ENCODE measurements at places on chromosomes 12 and 14.

- peak; percentile 24 for DNase-seq
These were observed 636 bp downstream of the FBXO33 start for GRCh38 chr14:39431416-39432178.

DNA sequence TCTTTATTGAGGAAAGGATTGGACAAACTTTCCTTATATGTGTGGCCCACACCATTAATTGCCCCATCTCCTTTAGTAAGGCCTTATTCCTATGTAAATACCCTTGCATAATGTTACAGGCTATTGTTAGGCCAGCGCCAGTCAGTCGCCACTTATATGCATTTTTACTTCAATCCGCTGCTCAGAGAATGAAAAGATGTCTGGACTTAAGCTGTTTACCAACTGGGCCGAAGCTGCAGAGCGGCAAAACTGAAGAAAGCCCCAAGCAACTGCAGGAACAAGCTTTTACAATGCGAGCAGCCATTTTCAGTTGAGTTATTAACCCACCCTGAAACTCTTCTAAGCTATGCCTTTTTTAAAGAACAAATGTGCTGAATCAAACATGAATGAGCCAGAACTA is 92.1 kb upstream of the OTX2 start:
- DNase-seq, result no peak

GRCh38 chr14:24662753-24663152 is 28.8 kb upstream of the GZMB start:
- no peak for DNase-seq

DNA sequence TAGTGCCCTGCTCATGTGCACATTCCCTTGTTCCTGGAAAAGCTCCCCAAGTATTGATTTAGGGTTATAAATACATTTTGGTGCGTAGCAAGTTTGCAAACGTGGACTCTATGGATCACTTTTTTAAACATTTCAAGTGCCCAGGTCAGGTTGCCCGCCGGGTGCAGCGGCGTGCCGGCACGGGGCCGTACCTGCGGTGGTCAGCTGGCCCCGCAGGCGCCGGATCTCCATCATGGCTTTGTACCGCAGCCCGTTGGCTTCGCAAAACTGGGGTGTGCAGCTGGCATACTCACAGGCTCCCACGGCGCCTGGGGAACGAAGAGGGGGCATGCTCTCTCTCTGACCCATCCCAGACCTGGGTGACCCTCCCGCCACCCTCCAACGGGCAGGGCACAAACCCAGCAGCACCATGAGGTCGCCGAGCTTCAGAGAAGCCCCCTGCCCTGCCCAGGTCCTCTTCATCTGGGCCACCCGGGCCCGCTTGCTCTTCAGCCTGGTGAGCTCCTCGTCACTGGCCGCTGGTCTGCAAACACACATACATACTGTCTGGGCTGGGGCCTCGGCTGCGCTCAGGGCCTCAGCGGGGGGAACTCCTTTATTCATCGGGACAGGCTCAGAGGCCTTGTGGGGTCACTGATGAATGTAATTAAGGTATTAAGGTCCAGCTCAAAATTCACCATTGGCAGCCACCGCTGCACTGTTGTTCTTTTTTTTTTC is 35.1 kb downstream of the DHX37 start:
- no peak for DNase-seq

GRCh38 chr12:116635487-116635886 is 76.3 kb downstream of the MAP1LC3B2 start:
- DNase-seq, result no peak

DNA sequence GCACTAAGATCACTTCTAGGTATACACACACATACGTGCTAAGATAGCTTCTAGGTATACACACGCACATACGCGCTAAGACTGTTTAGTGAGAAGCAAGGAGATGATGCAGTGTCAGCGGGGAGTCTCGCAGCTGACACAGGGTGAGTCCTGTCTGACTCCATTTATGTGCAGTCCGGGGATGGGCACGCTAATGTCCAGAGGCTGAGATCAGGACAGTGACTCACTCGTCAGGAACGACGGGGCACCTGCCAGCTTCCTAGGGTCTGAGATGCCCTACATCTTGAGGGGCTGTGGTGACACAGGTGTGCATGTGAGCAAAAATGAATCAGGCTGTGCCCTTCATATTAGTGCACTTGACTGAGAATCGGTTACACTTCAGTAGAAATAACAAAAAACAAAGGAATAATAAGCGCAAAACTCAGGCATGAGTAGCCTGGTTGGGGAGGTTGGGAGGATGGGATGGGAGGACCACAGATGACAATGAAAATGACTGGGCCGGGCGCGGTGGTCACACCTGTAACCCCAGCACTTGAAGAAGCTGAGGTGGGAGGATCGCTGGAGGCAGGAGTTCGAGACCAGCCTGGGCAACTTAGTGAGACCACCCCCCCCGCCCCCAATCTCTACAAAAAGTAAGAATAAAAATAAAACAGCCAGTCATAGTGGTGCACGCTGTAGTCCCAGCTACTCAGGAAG is 29.1 kb upstream of the ULK1 start:
- DNase-seq, result no peak

- DNase-seq, result no peak
These were observed 4.0 kb downstream of the CPSF6 start for GRCh38 chr12:69243099-69244084.

GRCh38 chr12:14756334-14757143 is 46.7 kb downstream of the WBP11 start:
- no peak for DNase-seq

DNA sequence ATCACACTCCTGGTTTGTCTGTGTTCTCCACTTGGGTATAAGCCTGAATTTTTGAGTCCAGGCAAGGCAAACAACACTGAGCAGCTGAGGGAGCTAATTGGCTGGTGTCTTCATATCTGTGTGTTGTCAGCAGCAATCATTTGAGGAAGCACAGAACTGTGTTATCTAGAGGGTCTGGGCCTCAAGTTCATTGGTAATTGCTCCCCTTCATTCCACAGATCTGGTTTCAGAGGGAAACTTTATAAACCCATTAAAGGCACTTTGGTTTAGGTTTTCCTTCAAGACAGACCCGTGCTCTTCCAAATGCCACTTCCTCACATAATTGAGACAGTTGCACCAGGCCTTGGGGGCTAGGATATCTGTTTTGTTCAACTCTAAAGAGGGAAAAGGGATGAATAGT is 5.6 kb downstream of the DACT1 start:
- DNase-seq, result no peak

DNA sequence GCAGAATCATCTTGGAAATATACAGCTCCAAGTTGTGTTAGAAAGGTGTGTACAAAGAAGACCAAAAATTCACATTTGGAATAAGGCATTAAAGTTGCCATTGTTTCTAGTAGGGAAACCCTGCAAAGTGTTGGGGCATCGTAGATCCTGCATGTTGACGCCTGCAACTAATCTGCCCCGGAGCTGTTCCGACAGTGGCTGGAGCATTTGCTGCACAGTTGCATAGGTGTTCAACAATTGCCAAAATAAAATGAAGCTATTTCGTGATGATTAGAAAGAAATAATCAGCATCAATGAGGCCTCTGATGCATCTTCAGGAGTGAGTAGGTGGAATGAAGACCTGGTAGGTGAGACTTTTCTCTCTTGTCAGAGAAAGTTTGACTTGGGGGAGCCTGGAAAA is 47.3 kb downstream of the DAD1 start:
- no peak for DNase-seq

GRCh38 chr14:46574221-46574977 is 77.2 kb downstream of the RPL10L start:
- no peak for DNase-seq

- no peak for DNase-seq
These were observed 37.2 kb downstream of the TIMELESS start for GRCh38 chr12:56411781-56412639.

- DNase-seq, result no peak
These were observed 371 bp downstream of the CHD8 start for GRCh38 chr14:21455592-21455911.

DNA sequence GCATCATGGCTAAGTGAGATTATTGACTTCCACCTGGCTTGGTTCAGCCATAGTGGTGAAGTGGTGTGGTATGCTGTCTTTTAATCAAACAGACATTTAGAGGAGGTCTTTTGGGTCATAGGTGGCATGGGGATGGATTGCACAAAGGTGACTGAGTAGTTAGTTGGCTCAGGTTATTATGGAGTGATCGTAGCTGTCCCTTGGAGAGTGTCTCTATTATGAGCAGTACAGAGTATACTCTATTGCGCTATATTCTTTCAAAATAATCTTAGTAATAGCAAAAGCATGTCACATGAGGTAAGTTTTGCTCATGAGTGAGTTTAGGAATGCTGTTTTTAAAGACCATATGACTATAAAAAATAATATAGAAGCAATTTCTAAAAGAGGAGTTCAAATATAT is 60.4 kb downstream of the RASSF8 start:
- DNase-seq, result no peak

DNA sequence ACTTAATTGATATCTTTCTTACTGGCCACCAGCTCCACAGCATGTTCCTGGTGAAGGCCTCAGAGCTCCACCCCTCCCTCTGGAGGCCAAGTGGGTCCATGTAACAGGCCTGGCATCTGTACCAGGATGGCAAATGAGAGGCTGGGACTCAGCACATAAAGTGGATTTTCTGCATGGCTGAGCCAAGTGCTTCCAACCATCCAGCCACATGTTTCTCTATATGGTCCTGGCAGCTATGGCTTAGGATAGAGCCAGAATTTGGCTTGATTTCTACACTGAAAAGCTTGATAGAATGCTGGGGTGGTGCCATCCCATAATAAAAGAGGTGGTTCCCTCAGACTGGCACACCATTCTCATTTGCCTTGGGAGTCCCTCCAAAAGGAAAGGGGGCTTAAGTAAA is 94.1 kb downstream of the PAX9 start:
- DNase-seq, result no peak

- DNase-seq, result no peak
These were observed 27.2 kb upstream of the AP4S1 start for GRCh38 chr14:30998100-30998706.

DNA sequence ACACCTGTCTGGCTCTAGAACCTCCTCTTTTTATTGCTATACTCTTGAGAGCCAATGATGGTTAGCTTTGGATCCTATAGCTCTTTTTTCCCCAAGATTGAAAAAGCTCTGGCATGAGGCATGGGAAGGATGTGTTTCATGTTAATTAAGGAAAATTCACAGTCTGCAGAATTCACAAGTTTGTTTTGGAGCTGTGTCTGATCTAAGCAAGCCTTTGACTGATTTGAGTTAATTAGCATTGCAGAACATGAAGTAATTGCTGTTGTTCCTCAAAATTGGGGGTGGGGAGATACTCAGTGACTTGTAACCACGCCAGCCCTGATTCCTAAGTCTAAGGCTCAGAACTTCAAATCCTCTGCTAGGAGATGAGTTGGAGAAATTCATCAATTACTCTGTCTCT is 205.0 kb downstream of the SUDS3 start:
- DNase-seq, result no peak

DNA sequence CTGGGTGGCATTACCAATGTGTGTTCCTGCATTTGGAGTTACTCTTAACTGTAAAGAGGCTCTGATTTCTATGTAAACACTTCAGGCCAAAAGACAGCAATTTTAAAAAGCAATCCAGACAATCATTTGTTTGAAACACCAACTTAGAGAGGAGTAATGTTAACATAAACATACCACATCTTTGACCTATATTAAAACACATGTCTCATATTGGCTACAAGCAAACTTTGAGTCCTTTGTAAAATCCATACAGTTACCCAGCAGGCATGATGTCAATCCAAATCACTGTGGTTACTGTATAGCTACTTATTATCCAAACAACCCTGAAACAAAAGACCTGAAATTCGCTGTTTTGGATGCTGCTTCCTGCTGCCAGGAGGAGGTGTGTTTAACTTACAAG is 7.5 kb upstream of the G2E3 start:
- no peak for DNase-seq

DNA sequence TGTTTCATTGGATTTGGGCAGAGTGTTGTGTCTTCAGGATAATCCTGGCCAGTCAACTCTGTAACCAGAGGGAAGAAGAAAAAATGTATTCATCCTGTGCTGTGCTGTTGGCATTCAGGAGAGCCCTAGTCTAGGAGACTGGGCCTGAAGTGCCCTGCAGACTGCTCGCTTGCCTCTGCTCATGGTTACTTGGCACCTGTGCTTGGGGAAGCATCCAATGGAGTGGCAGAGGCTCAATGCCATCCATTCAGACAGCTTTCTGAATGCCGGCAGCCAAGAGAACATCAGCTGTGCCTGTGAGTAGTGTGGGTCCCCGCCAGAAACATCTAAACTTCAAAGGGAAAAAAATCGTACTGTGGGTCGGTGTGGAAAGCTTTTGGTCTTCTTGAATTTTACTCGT is 124.2 kb downstream of the SRGAP1 start:
- no peak for DNase-seq

GRCh38 chr12:104458694-104459367 is 2.1 kb downstream of the CHST11 start:
- DNase-seq, result no peak

DNA sequence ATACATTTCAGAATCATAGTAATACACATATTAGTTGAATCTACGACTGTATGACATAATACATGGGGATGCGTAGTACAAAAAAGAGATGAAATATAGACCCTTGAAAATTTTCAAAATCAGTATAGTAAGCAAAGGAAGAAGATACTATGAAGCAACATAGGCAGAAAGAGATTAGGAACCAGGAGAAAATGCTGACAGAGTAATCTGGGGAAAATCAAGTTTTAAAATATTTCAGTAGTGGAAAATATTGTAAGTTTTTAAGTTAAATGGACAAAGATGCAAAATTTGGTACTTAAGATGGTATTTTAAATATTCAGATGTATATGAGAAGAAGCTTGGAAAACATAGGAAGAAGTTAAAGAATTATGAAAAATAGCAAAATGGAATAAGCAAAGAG is 915.6 kb upstream of the LRFN5 start:
- no peak for DNase-seq

DNA sequence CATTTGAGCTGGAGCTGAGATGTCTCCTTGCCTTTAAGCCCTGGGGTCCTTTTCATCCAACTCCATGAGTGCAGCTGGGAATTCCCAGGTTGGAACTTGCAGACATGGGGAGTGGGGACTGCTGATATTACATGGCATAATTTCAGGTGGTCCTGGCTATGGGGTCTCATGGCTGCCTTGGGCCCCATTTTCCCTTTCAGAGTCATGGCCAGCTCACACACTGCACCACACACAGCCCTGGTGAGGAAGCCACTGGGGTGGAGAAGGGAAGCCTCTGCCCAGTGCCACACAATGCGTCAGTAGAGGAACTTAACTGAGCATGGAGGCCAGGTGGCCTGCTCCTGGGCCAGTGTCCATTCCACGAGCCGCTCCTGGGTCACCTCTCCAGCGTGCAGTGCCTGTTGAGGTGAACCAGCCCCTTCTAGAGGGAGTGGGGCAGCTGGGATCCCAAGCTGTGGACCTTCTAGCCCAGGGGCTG is 17.3 kb upstream of the KRT86 start:
- no peak for DNase-seq

- no peak for DNase-seq
These were observed 50.7 kb downstream of the SFSWAP start for GRCh38 chr12:131761638-131762037.

GRCh38 chr12:53989227-53990113 is 4.5 kb downstream of the HOXC10 start:
- no peak for DNase-seq
